ENCODE measurements at places on chromosomes 2 and 18.

DNA sequence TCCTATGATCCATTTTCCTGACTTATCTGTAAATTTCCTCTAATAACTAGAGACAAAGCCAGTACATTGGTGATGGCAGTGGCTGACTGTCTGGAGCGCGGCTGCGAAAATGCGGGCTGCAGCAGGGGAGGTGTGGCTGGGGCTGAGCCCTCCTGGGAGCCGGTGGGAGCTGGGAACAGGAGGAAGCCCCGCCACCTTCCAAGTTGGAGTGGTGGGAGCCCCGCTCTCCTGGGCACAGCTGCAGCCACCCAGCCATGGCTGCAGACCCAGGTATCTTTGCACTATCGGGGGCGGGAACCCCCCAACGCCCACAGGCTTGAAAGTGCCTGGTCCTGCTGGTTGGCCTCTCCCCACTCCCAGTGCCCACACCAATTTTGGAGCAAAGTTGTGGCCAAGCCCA, 633.0 kb upstream of the TMEFF2 start:
- no peak for DNase-seq

DNA sequence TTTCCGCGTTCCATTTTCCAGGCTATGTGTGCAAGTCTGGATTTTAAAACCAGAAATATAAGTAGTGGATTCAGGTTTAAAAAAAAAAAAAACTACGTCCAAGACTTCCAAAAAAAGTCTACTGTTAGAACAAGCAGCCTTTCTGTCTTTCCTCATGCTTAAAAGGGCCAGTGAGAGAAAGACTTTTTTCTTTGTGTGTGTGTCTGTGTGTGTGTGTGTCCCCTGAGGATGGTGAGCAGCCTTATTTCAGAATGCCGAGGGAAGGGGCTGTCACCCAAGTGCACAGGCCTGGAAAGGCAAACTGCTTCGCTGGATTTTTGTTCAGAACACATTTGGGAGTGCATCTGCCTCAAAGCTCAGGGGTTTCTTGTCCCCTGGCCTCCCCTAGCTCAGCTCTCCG, 98.8 kb downstream of the ZBTB7C start:
- DNase-seq = no peak

GRCh38 chr2:223580951-223581350, 21.2 kb downstream of the SCG2 start:
- DNase-seq = no peak

- peak; percentile 20 for DNase-seq
Observed at GRCh38 chr2:162221064-162221463, 22.2 kb downstream of the FAP start.

- no peak for DNase-seq
Observed at GRCh38 chr18:13273800-13274199, 55.2 kb downstream of the LDLRAD4 start.

- DNase-seq = no peak
Observed at GRCh38 chr2:190579915-190580846, 45.7 kb upstream of the NEMP2 start.

- no peak for DNase-seq
Observed at GRCh38 chr2:148507970-148508369, 136.6 kb upstream of the EPC2 start.

DNA sequence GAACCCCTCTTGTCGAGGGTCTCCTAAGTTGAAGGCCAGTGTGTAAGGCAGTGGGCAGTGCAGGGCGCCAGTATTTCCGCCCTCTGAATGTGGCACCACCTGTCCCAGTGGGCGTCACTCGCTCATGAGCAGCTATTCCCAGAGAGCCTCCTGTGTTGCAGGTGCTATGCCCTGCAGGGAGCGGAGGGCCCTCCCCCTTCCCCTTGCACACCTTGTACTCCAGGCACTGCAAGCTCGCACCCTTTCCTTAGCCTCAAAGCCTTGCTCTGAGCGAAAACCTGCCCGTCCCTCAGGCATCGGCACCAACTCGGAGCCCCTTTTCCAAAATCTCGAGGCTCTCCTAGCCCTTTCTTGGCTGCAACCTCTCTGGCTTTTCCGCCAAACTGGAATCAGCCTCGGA, 282.7 kb downstream of the AGAP1 start:
- DNase-seq = no peak

DNA sequence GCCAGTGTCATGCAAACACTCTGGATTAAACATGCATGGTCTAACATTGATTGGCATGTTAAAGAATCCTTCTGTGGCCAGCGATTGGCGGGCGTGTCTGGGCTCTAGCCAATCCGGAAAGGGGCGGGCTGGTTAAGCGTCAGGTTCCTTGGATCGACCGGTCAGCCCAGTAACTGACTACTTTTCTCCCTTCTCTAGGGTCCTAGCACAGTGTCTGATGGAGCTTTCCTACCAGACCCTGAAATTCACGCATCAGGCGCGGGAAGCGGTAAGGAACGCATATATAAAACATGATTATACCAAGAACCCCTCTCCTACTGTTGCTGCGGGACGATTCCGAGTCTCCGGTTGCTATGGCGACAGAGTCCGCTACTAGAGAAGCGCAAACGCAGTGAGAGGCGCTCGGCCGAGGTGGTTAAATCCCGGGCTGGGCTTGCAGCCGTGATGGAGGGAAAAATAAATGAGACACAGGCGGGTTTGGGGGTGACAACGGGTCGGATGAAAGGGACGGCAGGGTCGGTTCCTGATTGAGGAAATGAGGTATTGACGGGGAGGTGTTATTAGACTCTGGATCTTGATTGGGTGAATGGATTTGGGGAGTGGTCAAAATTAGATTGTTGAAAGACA, 29.4 kb downstream of the KATNAL2 start:
- no peak for DNase-seq

DNA sequence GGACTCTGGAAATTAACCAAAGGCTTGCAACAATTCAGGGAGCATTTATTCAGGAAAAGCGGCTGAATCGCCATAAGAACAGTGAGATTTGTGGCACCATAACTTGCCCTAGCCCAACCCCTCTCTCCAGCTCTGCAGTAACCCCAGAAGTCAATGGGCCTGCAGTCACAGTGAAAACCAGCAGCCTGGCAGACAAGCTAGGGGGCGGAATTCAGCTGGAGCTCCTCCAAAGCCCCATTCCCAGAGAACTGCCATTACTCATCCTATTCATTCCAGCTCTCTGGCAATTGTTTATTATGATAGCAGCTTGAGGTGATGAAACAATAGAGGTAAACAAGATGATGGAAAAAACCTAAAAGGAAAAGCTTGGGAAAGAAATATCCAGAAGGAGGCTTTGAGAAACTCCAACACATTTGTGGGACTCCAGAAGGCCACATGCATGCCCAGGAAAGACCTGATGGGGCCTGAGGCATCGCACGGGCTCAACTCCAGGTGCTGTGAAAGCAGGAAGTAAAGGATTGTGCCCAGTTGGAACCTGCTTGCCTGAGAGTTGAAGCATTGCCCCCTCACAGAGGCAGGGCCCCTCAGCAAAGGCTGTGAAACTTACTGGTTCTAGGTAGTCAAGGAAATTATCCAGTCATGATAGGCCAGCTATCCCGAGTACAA, 126.7 kb downstream of the TWIST2 start:
- DNase-seq = no peak

DNA sequence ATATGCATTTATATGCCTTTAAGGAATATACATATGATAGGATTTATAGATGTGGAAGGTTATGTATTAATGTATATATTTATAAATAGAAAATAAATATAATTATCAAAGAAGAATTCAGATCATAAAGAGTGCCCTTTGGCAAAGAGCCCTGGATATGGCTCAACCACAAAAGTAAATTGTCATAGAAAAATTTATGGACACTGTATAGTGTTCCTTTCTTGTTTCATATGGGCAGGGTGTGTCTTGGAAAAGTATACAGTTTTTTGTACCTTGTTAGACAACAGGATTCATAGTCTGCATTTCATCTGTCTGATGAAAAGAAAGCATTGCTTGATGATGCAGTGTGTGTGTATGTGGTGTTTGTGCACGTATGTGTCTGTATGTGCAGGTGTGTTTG, 2.9 kb downstream of the UGT1A7 start:
- no peak for DNase-seq

DNA sequence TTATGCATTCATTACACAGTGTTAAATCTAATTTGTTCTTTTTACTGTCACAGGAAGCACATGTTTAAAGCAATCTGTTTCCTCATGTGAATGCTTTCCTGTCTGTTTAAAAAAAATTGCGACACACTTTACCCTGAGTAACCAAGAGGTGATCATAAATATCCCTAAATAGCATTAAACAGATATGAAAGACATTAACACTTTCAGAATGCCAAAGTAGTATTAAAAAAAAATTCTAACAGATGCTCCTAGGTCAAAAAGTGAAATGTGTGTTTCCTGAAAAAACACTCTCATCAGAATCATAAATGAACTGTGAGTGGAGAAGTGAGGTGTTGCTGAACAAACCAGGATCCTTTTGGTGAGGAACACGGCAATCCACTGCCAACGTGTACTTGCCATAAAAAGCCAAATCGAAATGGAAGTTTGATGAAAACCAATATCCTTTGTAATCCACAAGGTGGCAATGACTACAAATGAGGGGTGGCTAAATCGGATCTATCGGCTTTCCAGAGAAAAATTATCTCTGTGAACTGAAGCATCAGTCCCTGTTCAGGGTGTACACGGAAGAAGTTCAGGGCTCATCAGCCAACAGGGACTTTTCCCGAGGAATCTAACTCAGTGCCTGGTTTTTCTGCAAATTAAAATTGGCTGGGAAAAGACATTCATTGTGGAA, 248.9 kb downstream of the TCF4 start:
- DNase-seq = no peak

DNA sequence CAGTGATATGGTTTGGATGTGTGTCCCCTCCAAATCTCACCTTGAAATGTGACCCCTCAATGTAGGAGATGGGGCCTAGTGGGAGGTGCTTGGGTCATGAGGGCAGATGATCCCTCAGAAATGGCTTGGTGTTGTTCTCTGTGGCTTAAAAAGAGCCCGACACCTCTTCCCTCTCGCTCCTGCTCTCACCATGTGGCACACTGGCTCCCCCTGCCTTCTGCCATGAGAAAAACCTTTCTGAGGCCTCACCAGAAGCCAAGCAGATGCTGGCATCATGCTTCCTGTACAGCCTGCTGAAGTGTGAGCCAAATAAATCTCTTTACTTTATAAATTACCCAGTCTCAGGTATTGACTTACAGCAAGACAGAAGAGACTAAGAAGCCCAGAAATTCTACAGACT, 357.1 kb downstream of the NRXN1 start:
- no peak for DNase-seq

GRCh38 chr18:10020171-10020570, 106.4 kb downstream of the VAPA start:
- no peak for DNase-seq

DNA sequence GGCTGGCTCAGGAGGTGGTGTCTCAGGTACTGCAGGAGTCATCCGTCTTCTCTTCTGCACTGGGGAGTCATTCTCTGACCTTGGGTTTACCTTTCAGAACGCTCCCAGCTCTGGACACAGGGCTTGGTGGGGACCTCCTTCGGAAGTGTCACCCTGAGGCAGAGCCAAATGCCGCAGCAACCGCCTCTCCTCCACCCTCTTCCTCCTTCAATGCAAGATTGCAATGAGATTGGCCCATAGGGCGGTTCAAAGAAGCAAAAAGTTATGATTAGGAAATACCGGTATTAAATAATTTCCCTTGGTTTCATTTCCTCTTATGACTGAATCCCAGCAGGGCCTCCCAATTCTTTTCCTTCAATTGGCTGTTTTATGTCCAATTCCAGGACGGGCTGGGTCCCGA, 178.8 kb downstream of the ACKR3 start:
- no peak for DNase-seq

DNA sequence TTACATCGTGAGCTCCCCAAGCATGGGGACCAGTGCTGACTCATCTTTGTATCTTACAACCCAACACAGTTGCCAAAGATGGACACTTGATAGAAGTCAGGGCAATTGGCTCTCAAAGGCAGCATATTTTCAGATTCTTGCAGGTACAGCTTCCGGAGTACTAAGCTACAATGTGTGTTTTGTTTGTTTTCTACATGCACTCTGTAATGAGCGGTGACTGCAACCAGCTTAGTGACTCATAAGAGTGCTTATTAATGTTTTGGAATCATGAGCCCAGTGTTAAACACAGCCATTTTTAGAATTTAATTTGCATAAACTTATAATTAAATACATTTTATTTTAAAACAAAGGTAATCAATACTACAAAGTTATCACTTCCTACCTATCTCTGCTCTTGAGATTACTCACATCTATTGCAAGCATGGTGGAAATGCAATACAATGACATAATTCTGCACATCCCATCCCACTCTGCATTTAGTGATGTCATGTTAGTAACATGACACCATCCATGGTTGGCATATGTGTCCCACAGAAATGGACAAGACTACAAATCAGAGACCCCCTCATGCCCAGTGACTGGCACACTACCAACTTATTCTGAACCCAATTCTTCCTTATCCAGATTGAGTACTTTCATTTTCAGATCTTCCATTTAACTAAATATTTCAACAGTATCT, 399.8 kb upstream of the ST6GAL2 start:
- no peak for DNase-seq

DNA sequence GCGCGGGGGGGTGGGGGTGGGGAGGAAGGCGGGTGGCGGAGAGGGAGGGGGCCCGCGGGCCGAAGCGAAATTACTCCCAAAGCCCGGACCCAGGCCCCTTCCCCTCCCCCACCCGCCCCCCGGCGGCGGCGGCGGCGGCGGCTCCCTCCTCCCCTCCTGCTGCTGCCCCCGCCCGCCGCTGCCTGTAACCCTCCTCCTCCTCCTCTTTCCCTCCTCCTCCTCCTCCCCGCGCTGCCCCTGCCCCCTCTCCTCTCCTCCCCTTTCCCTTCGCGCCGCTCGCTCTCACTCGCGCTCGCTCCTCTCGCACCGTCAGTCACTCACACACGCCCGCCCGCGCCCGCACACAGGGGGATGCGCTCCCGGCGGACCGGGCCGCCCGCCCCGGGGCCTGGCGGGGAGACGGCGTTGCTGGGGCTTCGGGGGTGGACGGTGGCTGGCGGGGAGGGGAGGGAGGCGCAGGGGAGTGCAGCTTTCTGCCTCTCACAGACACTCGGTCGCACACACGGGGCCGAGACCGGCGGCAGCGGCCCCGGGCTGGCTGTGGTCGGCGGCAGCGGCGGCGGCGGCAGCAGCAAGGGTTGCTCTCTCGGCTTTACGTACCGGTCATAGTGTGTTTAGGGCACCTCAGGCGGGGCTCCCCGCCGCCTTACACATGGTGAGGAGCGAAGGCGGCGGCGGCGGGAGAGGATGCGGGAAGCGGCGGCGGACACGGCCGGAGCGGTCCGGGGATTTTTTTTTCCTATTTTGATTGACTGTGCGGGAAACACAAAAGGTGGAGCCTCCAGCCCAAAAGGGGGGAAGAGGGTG, 405 bp downstream of the SP3 start:
- DNase-seq = peak; percentile 60

GRCh38 chr2:216195565-216196029, 86.4 kb downstream of the XRCC5 start:
- DNase-seq = no peak

GRCh38 chr2:238483656-238484055, 56.9 kb downstream of the ASB1 start:
- no peak for DNase-seq

DNA sequence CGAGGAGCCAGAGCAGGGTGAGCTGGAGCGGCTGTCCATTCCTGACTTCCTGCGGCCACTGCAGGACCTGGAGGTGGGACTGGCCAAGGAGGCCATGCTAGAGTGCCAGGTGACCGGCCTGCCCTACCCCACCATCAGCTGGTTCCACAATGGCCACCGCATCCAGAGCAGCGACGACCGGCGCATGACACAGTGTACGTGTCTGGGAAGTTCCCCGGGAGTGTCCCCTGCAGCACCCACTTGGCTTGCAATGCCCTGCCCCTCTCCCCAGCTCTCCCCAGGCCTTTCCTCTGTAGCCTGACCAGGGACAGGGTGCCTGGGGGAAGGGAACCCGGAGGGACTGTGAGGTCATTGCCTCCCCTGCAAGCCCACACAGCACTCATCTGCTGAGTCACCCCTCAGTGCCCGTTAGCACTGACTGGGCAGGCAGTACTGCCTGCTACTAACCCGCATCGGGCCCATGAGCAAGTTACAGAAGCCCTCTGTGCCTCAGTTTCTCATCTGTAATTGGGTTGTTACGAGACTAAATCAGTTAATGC, 29.4 kb upstream of the GMPPA start:
- DNase-seq = no peak
